Gastroesophageal sphincter (tissue), 4 donors: ENCODE measurements at places on chromosomes 7 and 10.

DNA sequence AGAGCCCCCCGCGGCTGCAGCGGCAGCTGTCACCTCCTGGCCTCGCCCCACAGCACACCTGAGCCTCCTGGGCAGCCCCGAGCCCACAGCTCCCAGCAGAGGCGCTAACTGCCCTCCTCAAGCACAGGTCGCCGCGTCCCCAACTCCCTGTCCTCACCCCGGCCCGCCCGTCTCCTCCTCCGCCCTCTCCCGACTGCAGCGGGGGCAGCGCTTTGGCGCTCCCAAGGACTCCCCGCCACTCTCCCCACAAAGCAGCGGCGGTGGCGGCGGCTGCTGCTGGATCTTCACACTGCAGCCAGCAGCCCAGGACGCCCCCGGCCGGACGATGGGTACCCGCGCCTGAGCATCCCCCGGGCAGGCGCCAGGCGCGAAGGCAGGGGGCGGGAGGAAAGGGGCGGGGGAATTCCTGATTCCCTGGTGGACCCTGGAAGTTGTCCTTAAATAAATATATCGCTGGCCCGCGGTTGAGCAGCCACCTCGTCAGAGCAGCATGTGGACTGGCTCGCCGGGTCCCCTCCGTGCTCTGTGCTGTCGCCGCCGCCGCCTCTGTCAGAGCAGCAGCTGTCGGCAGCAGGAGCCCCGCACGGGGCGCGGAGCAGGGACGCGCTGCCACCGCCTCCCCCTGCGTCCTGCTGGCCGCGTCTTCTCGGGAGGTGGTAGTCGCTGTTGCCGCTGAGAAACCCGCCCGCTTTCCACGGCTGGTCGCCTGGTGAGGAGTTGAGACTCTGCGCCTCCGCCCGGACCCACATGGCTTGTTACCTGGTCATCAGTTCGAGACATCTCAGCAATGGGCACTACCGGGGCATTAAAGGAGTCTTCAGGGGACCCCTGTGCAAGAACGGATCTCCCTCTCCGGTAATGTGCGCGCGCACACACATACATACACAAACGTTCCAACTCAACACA lies at the start of gene ZNF804B:
TSS of gene ZNF804B (plus strand) at position 471 of the 906 bp plus-strand sequence. CDS start at position 748, 277 bp downstream.
- peak; percentile 31 for ATAC-seq

DNA sequence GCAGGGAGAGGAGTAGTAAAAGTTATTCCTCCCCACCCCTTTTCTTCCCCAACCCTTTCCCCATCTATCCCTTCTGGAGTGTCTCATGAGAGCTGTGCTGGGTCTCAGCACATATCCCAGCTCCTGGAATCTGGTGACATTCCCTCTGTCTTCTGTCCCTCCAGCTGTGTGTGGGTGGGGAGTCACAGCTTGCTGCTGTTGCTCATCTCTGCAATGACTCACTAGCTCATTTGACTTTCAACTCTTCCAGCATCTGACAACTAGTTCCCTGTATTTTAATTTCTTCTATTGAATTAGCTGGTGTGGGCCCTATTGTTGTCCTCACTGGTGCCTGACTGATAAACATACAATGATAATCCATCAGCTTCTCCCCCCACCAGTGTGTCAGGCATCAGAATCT lies 198.9 kb upstream of the AUTS2 start:
- no peak for ATAC-seq

DNA sequence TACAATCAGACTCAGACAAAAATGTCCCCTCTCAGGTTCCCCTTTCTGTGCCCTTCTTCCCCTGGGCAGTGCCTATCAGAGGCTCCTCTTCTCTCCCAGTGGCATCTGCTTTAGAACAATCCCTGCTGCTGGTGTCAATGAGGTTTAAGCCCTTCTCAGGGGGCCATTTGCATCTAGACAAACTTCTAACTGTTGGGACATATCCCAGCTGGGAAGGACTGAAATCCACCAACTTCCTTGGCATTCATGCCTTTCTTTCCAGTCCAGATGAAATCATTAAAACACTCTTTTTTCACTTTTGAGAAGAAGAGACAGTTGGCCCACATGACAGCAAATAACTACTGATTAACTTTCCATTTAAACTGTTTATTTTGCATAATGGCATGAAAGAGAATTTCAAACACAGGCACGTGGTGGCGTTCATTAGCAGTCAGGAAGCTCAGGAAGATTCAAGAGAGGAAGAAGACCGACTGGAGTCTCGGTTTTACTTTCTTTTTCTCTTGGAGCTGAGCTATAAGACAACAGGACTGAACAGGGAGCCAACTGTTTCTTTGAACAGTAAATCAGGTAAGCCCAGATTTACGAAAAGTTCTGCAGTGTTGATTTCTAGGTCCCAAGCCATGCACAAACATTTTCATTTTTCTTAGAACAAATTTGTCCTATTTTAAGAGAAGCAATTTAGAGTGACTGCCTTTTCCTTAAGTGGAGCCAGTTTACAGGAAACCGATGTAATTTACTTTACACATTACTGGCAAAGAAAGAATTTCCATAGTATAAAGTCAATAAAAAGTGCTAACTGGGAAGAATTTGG lies at the start of gene GIMAP2:
TSS of gene GIMAP2 (plus strand) at position 488 of the 811 bp plus-strand sequence. CDS start 1,354 bp downstream, outside the sequence.
- ATAC-seq, result no peak

GRCh38 chr7:50644586-50644985 lies 79.4 kb upstream of the DDC start:
- ATAC-seq, result no peak

GRCh38 chr7:83908526-83908925 lies 259.6 kb upstream of the SEMA3E start:
- no peak for ATAC-seq

DNA sequence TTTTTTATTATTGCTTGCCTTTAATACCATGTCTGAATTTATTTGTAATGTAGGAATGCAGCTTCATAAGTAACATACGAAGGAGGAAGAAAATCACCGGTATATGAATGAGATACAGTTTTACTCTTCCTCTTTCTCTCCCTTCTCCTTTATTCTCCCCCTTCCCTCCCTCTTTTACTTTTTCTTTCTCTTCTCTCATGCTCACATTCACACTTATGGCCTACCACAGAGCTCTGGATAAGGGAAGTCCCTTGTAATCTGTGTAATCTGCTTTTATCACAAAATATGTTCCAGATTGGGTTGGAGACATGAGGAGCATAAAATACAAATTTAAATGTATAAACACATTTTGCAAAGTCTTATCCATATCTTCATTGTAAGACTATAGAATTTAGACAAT lies 59.4 kb downstream of the MDFIC start:
- ATAC-seq, result no peak

GRCh38 chr7:129375141-129375938 lies 58.9 kb upstream of the STRIP2 start:
- no peak for ATAC-seq

- ATAC-seq, result peak; percentile 10
Observed at GRCh38 chr7:6436385-6436685, 11.4 kb downstream of the DAGLB start.

GRCh38 chr10:59829601-59830000 lies 76.3 kb upstream of the MRLN start:
- no peak for ATAC-seq

GRCh38 chr7:95330961-95331337 lies 6.6 kb upstream of the PON1 start:
- ATAC-seq, result no peak

DNA sequence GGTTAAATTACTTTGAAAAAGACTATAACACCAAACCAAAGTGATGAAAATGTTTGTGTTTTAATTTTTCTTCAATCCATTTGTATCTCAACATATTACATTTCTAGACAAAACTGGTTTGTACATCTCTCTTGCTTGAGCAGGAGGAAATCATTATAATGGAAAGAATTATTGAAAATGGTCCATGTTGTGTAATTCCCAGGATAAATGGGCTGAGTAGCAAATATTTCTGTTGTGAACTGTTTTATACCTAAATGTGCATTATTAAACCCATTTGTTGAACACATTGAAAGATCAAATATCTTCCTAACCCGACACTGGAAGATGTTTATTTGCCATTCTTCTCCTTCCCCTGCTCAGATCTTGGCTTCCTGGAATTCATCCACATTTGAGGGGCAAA lies 14.1 kb upstream of the CDK6 start:
- no peak for ATAC-seq

DNA sequence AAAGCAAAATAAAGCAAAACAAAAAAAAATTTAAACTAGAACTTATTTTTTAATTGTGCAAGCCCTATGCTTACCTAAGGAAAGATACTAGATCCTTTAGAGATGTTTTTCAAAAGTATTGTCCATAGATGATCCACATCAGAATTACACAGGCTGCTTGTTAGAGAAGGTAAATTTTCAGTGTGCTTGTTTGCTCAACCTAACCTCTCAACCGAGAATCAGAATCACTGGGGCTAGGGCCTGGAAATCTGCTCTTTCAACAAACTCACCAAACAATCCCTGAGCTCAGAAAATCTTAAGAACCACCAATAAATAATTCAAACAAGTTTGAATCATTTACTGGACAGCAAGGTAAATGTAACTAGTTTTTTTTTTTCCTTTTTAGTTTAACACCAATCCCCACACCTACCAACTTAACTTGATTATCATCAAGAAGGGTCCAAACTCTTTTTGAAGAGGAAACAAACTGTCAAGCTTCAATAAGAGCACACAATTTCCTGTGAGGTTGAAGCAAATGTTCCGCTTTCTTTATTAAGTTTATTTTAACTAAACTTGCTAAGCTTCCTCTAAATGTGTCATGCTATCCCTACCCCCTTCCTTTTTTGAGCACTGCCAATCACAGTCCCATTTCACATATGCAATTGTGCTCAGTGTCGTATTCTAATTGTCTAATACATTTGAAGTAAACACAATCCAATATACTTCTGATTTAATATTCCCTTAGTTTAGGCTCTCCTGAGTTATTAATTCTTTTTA lies 7.4 kb upstream of the TSPAN33 start:
- no peak for ATAC-seq

- ATAC-seq, result no peak
Observed at GRCh38 chr7:135189221-135189662, 18.7 kb upstream of the CYREN start.

- no peak for ATAC-seq
Observed at GRCh38 chr10:24418532-24418931, 209.6 kb downstream of the KIAA1217 start.

DNA sequence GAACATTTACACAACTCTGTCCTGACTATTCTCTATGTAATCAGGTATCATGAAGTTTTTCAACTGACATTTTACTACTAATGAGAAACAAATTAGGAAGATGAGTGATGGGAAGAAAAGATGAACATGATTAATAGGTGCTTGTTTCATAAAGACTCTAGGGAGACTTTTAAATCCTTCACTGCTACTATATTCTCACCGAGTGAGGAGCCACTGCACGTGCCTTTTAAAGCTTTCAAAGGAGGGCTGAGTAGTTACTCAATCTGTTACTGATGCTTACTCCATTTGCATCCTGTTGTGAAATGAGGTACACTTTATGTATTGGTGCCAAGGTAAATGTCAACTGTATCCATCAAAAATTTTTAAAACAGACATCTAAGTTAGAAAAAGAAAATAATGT lies 1.3 kb upstream of the COMMD3 start:
- ATAC-seq, result no peak

DNA sequence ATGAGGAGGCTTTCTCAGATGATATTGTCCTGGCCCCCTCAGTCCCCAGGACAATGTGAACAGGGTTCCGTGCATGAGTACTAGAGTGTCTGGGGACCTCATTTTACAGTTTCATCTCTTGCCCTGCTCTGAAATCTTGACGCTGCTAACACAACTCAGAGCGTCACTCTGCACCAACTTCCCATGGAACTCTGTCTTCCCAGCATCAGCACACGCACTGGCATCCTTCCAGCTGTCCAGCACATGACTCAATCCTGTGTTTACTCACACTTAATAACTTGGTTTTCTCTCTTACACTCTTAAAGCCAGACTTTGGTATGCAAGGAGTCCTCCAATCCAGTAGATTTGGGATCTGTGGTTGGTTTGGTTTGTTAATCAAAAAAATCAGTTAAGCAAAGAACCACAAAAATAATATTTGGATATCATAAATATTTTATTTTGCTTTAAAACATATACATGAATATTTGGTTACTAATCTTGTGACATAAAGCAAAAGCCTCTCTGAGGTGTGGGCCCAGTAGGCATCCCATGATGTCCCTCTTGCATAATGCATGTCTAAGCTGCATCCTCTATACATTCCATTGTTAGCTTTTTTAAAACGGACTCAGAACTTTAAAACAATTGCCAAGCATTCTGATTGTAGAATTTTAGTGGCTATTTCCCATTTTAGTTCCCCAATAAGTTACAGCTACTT lies 131.0 kb downstream of the CXCL12 start:
- no peak for ATAC-seq

DNA sequence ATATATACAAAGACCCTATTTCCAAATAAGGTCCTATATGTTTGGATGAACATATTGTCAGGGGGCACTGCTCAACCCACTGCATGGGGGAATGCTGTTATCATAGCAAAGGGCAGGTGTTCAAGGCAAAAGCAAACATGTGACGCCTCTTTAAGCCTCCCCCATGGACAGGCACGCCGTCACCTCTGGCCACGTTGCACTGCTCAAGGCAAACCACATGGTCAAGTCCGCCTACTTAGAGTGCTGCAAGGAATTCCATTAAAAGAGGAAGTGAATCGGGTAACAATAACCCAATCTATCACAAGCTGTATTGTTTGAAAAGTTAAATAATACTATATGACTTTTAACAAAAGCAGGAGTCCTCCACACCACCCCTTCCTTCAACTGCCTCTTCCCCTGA lies 8.8 kb upstream of the CALD1 start:
- ATAC-seq, result no peak

DNA sequence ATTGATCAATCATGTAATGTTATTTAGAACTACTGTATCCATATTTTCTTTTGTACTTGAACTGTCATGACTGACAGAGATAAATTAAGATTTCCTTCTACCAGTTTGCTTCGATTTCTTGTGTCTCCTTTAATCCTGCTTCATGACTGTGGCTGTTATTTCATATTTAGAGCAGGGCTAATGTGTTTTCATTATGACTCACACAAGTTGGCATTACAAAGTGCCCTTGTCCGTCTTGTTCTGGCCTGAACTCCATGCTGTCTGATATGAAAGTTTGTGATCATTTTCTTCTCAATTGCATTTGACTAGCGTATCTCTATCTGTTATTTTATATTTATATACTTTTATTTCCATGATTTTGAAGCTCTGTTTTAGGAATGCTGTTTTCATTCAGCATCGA lies 344.1 kb upstream of the PRKCQ start:
- no peak for ATAC-seq

- peak; percentile 84 for ATAC-seq
Observed at GRCh38 chr10:79929409-79929904, 19.4 kb downstream of the SFTPD start.

DNA sequence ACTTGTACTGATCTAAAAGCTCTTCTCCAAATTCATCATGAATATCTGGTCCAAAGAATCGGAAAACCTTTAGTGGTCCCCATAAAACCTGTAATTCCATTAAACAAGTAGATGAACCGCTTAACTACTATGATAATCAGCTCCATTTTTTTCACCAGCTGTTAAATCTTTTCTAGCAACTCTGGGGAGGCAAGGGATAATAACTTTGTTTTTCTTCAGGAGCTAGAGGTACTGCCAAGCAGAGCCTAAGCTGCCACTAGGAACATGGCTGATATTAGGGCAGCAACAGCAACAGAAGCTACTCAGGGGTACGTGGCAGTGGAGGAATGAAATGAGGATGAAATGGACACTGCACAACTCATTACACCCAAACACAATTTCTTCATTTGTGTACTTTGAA lies 138.0 kb downstream of the SRPK2 start:
- ATAC-seq, result no peak
